ENCODE measurements at places on chromosomes 3 and 15.

GRCh38 chr3:35422836-35423601 lies 216.3 kb upstream of the ARPP21 start:
- no peak for DNase-seq

- peak; percentile 89 for DNase-seq
These were observed 28.9 kb downstream of the FBXW12 start for GRCh38 chr3:48400824-48401433.

- DNase-seq: no peak
These were observed 46.4 kb downstream of the MOBP start for GRCh38 chr3:39513791-39514369.

DNA sequence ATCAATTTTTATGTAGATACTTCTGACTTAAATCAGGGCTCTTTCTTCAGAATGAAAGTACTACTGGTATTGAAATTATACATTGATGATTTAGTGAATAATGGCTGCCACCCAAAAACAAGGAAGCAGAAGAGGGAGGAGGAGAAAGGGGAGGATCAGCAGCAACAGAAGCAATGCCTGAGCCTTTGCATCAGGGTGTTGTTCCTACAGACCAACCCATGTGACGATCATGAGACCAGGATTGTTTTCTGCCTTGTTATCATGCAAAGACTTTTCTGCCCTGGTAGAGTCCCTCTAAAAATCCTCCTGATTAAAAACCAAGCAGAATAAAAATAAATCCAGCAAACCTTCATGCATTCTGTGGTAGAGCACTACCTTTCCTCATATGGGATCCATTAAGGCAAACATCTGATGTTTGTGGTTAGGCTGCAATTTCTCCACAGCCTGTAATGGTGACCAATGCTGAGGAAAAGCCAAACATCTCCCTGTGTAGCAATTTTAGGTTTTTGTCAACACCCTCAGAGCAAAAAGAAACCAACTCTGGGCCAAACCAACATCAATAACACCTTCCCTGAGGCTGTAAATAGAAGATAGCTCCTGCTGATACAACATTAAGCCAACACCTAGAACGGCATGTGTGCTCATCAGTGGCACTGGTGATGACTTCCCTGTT lies 191.7 kb downstream of the ATP8B4 start:
- no peak for DNase-seq

DNA sequence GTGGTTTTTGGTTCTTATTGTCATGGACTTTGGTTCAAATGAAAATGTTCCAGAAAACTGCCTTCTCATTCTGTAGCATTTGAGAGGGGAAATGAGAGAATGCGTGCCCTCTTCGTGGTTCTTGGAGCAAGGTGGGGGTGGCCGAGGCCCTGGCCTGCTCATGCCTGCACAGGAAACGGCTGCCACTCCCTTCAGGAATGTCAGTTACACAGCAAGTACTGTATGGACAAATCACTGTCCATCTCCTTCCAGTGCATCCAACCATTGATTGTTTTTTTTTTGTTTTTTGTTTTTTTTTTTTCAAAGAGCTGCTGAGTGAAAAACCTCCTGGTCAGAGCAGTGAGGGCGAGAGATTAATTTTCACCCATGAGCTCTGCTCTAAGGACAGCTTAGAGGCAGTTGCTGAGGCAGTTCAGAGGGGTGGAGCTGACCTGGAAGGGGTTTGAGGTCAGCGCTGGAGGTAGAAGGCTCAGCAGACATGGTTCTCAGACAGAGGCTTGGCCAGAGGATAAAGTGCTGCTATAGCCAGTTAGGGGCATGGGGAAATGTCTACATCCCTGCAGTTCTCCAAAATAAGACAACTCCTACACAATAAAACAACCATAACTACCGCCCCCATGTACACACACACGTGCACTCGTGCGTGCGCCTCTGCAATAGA lies 20.2 kb upstream of the KIF23 start:
- DNase-seq: no peak

DNA sequence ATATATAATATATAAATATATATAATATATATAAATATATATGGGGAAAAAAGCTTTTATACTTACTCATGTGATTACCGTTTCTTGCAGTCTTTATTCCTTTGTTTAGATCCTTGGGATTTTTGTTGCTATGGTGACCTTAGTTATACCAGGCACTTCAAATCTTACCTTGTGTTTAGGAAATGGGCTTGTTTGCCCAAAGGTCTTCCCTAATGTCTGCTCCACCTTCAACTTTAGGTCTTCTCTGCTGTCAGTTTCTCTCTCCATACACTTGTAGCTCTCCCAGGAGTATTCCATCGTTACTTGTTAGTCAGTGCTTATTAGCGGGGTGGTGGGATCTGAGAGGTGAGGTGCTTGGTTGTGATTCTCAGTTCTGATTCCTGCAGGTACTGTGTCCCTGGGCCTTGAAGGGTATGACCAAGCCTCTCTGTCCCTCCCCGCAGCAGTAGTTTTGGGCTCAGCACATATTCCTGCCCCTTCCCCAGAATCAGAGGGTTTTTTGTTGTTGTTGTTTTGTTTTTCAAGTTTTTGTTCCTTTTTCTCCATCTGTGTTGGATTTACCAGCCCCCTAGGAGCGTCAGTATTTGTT lies 9.6 kb upstream of the LAMP3 start:
- DNase-seq: no peak

DNA sequence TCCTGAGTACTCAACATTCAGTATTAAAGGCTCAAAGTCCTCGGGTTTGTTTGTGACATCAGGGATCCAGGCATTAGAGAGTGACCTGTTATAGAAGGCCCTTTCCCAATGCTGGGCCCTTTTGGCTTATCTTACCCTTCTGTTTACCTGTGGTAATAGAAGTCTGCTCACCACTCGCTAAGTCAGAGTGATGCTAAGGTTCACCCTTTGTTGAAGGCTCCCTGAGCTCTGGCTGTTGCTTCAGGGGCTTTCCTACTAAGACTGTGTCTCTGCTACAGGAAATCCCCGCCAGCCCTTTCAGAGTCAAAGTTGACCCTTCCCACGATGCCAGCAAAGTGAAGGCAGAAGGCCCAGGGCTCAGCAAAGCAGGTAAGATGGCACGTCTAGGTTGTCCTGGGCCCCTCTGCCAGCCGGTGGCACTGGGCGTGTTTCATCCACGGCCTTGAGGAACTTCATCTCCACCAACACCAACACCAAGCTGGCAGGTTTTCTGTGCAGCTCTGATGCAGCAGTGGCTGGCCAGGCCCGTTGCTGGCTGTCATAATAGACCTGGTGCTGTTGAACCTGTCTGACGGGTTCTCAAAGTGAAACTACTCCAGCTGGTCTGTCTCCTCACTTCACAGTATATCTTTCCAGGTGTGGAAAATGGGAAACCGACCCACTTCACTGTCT lies 99.1 kb downstream of the DNASE1L3 start:
- DNase-seq: no peak

DNA sequence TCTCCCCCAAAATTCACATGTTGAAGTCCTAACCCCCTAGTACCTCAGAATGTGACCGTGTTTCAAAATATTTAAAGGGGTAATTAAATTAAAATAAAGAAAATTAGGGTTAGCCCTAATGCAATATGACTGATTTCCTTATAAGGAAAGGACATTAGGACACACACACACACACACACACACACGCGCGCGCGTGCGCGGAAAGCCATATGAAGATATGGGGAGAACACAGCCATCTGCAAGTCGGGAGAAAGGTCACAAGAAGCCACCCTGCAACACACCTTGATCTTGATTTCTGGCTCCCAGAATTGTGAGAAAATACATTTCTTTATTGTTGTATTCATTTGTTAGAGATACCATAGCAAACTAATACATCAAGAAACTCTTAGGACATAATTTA lies 54.6 kb upstream of the STXBP5L start:
- no peak for DNase-seq

DNA sequence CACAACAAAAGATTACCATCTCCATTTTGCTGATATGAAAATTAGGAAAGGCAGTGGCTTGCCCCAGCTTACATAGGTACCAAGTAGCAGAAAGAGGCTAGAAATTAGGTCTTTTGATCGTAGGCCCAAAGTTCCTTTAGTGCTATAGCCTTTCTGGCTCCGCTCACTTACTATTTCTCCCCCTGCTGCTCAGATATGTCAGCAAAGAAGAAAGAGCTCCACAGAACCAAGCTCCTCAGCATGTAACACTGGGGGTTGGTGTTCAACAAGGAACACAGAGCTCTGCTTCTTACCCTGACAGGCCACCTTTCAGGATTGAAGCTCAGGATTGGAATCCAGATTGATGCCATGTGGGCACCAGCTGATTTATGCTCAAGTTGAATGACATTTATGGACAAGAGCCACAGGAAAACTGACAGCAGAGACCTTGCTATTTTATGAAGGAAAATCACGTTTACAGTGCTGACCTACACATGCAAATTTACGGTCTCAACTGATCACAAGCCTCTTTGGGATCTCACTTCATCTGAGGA lies 6.1 kb upstream of the IL12A start:
- DNase-seq: peak; percentile 44

DNA sequence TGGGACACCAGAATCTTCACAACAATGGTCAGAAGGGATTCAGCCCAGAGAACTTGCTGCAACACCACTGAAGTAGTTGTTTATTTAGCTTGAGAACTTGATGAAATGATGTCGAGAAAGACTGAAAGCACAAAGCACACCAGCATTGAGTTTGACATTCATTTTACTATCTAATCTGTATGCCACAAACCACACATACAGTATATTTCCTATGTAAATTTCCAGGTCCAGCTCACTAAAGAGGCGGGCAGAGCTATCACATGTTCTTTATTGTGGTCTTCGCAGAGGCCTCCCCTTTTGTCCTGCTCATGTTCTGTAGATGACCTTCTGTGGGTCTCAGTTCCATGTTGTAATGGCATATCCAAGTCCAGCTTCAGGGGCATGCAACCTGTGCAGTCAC lies 10.4 kb upstream of the FMN1 start:
- no peak for DNase-seq

GRCh38 chr3:189289251-189289650 lies 117.5 kb downstream of the TPRG1 start:
- no peak for DNase-seq

- no peak for DNase-seq
These were observed 98.0 kb upstream of the SLC6A6 start for GRCh38 chr3:14304101-14305045.

- peak; percentile 74 for DNase-seq
These were observed 230.7 kb downstream of the BBX start for GRCh38 chr3:107753494-107753893.

DNA sequence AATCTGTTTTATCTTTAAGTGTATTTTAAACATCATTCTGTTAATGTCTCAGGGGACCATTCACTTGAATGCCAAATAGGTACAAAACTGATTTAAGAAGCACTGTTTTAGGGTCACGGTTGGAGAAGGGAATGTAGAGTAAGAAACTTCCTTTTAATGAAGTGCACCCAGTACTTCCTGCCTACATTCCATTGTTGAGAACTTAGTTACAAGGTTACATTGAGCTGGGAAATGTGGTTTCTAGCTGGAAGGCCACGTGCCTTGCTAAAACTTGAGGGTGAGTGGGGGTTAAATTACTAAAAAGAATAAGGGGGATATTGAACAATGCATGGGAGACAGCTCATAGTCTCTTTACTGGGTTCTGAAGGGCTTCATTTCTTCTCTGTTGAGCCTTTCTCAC lies 78.3 kb upstream of the TBC1D5 start:
- peak; percentile 40 for DNase-seq
